ENCODE measurements at places on chromosomes 5 and 9.

DNA sequence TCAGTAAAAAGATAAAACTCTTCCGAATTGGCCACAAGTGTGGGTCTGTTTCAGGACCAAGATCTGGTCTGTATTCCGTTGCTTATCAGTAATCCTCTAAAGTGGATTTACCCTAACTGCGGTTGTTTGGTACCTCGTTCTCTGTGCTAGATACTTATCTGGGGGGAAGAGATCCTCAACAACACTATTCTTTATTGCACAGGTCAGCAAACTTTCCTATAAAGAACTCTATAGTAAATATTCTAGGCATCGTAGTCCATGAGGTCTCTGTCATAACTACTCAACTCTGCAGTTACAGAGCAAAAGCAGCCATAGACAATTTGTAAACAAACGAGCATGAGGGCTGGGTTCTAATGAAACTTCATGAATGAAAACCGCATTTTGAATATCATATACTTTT is 335.8 kb upstream of the KIF2A start:
- no peak for DNase-seq

DNA sequence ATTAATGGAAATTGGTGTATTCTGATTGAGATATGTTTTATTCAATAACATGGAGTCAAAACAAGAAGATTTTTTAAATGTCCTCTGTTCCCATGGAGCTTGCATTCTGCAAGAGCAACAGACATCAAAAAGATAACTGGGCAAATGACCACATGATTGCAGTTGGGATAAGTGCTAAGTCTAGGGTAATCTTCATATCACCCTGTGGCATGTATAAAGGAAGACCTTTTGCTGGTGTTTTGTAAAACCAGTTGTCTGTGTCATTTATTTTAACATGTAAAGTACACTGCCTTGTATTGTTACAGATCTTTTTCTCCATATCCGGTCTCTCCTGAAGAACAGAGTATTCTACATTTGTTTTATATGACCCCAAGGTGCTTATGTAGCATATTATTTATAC is 44.0 kb downstream of the PTCD2 start:
- no peak for DNase-seq

DNA sequence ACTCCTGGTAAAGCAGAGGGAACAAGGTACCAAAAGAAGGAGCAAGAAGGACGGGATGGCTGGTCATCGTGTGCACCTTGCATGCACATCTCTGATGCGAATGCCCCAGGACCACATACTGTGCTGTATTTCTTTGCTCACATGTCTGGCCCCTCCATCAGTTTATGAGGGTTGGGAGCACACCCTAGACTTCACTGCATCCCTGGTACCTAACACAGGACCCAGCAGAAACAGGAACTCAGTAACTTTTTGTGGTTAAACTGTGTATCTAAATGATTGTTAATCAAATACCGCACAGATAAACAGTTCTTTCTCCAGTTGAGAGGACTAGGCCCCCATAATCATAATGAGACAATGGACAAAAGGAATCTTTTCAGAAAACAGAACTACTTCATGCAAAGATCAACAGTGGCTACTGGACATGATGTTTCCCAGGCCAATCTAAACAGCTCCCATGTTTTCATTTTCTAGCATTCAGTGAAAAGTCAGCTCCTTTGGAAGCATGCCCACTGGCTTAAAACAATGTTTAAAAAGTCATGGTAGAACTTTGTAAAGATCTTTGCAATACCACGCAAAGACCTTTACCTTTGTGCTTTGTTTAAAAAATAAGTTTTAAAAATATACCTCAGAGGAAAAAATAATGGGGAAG is 55.5 kb upstream of the IFNK start:
- no peak for DNase-seq

DNA sequence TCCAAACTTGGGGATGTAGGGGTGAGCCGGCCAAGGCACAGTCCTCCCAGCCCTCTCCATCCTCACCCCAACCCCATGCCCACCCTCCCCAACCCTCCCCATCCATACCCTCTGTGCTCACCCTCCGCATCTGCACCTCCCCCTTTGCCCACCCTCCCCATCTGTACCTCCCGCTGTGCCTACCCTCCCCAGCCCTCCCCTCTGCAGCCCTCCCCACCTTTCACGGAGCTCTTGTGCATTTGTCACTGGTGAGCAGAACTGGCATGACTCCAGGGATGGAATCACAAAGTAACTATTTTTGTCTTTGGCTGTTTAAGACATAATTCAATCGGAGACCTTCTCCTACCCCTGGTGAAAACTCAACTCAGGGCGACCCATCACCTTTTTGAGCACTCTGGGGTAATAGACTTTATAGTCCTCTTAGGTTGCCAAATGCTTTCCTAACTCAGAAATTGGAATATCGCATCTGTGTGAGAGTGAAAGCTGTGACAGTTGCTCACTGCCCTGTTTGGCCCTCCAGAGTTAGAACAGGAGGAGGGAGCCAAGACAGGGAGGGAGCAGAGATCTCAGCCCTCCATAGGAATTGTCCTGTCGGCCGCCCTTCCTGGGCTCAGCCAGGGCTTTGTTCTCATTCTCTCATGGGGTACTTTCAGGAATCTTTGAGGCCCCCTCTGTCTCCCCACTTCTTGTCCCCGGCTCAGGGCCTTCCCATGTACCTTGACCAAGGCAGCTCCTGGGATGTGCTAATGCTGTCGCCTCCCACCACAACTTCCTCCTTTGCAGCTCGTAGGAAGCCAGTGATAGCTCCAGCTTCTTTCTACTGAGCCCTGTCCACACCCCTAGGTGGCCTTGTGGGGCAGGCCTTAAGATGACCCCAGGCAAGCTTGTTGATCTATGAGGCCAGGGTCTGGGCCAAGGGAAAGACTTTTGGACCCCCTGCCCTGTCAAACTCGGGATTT is 36.2 kb downstream of the OTULIN start:
- DNase-seq: no peak

DNA sequence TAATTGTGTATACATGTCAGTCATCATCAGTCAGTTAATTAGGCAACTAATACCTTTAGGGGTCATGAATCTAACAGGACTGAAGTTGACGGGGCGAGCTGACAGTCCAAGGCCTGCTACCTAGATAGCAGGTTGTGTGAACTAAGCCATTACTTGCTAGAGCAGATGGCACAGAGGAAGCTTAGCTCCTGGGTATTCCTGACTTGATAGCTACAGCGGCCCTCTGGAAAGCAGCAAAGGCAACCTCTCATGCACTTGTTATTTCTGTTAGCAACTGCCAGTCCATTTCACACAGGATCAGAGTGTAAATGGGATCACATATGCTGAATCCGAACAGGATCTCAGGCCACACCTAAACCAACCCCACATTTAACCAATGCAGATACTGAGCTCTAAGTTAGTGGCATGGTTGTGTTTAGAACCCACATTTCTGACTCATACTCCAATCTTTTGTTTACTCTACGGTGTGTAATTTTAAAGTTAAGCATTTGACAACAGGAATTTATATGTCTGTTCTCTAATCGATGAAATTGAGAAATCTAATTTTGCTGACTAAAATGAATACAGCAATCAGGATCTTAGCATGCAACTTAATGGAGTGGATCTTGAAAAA is 521.3 kb upstream of the ZNF608 start:
- no peak for DNase-seq

GRCh38 chr9:20199111-20199510 is 410.3 kb upstream of the SLC24A2 start:
- no peak for DNase-seq

DNA sequence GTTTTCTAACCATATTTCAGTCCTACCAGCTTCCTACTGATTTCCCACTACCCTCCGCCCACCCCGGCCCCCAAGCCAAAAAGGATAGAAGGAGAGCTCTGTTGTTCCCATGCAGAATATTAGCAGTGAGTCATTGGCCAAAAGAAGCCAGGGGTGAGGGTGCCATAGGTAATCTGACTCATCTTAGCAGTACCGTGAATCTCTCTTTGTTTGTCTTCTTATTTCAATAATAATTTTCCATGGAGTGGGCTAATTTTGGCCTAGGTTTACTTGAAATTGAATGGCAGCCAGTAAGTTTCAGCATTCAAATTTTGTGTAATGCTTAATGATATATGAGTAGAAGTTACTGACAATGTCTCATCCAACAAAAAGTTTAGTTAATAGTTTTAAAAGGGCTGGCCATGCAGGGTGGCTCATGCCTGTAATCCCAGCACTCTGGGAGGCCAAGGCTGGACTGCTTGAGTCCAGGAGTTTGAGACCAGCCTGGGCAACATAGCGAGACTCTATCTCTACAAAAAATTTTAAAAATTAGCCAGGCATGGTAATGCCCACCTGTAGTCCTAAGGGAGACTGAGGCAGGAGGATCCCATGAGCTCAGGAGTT is 74.2 kb downstream of the C9orf152 start:
- no peak for DNase-seq
